ENCODE measurements at places on chromosomes 7 and 10. TPM values are rescaled to one million over a fixed set of nuclear protein-coding genes. Genes with fewer than 3 reads are reported as not detected.

- DNase-seq, result no peak
Observed at GRCh38 chr7:16202303-16202702, 219.0 kb downstream of the CRPPA start.

ABCC2 gene
- total RNA-seq, result 0.89 TPM

DNA sequence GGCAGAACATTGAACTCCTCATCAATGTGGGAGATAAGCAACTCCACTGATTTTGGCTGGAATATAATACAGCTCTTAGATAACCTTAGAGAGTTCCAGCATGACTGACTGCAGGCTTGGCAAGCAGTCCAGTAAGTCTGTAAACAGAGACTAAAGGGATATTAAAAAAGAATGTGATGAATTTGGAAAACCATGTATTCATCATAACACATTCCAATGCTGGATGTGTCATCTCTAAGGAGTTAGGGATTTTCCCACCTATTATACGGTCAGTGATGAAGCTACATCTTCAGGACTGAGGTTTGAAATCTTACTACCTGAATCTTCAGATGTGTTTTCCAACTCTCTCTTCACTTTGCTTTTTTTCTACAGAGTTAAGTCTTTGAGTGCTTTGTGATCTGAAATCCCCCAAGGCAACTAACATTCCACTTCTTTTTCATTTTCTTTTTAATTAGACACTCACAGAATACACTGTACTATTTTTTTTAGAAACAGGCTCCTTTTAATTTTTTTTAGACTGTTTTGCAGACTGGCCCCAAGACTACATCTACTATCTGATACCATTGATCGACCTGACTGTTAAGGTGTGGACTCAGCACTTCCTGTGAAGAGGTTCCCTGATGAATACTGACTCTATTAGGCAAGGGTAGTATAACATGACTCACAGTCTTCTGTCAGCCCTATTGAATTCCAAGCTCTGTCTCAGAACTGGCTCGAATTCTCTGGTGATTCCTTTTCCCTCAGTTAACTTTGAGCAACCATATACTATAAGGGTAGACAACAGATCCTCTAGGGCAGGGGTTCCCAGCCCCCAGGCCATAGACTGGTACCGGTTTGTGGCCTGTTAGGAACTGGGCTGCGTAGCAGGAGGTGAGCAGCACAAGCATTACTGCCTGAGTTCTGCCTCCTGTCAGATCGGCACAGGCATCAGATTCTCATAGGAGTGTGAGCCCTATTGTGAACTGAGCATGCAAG lies 678.2 kb downstream of the GRM8 start:
- no peak for DNase-seq

DNA sequence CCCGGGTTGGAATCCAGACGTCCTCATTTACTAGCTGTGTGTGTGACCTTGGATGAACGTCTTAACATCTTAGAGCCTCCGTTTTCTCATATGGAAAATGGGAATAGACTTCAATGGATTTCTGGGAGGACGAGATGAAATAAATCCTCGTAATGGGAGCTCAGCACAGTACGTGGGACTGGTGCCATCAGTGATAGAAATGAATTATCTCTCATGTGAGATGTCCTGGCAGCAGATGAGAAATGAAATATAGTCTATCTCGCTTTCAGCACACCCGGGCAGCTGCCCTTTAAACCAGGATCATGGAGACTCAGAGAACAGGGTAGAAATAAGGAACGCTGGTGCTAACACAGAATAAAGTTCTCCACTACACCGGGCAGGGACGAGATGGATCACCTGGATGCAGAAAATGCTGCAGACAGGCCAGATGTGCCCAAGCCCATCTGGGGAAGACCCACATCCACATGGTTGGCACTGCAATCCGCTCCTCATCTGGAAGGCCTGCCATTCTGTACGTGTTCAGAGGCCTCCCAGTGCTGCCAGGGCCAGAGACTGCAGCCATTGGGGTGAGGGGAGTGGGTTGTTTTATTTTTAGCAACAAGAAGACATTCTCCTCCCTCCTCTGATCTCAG lies 11.1 kb upstream of the EMX2 start:
- no peak for DNase-seq

AGAP6 gene
- 3.6 TPM for total RNA-seq

- DNase-seq, result no peak
Observed at GRCh38 chr7:30510124-30511075, 5.8 kb upstream of the GGCT start.

- no peak for DNase-seq
Observed at GRCh38 chr7:132065989-132066603, 509.7 kb upstream of the PODXL start.

- DNase-seq, result no peak
Observed at GRCh38 chr10:19663344-19663743, 152.9 kb upstream of the PLXDC2 start.

DNA sequence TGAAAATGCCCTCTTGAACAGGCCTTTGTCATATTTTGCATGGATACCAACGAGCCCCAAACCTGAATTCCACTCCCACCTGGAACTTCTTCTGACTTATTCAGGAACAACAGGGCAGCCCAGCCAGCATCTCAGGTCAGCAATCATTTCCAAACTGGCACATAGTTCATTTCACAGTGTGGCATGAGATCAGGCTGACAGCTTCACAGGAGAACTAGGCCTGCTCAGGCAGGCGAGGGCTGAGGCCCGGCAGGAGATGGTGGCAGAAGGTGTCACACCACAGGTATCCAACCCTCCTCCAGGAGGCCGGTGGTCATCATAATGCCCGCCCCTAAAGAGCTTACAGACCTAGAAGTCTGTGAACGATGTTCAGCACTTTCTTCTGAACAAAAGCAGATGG lies 42.5 kb downstream of the DENND11 start:
- no peak for DNase-seq

DNA sequence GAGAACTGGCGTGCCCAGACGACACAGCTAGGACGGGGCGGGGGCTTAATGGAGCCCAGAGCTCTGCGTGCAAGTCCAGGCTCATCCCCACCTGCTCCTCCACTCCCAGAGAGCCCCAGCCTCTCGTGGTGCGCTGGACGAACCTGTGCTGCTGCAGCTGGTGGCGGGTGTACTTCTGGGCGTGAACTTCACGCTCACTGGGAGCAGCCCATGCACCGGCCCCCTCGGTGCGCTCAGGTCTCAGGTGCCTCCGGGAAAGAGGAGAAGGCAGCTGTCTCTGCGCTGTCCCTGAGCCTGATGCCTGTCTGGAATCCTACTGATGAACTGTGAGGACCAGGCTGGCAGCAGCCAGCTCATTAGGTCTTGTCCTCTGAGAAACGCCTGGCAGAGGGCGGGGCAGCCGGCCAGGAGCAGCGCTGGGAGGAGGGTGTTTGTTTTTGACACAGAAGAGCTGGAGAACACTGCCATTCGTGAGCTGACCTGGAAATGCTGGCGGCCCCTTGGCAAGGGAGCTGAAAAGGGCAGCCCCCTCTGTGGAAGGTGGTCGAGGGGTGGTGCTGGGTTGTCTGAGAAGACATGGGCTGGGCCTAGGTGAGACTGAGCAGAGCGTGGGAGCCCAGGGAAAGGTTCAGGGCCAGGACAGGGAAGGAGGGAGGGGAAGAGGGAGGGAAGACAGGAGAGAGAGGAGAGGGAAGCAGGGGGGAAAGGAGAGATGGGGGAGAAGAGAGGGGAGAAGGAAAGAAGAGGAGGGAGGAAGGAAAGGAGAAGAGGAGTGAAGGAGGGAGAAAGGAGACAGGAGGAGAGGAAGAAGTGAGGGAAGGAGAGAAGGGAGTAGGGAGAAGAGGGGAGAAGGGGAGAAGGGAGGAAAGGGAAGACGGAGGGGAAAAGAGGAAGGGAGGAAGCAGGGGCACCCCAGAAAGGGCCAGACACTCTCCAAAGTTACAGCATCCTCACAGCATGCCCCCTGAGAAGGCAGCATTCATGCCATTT lies 53.5 kb upstream of the TNS3 start:
- DNase-seq, result no peak

DNA sequence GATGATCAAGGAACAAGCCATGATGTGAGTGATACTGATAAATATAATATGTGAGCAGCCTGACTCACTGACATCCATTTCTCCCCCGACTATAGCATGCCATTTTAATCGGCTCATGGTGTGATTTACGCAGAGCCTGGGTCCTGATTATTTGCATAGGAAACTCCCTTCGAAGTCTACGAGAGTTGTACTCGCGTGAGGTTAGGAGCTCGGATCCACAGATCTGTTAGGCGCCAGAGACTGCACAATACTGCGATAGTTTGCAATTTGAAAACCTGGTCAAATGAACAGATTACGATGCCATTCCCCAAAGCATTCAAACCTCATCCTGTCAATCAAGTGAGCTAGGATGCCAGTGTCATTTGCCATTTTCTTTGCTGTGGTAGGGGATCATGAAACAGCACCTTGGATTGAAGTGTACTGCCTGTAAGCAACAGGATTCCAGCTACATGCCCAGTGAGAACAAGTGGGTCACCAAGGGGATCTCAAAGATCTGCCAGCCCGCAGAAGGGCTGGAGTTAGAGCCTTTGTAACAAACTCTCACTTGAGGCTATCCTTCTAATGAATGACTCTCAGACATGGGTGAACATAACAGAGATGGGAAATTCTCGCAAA lies 158.3 kb downstream of the FRMD4A start:
- DNase-seq, result no peak

- DNase-seq, result no peak
Observed at GRCh38 chr7:4256286-4256685, 425.8 kb upstream of the FOXK1 start.

DNA sequence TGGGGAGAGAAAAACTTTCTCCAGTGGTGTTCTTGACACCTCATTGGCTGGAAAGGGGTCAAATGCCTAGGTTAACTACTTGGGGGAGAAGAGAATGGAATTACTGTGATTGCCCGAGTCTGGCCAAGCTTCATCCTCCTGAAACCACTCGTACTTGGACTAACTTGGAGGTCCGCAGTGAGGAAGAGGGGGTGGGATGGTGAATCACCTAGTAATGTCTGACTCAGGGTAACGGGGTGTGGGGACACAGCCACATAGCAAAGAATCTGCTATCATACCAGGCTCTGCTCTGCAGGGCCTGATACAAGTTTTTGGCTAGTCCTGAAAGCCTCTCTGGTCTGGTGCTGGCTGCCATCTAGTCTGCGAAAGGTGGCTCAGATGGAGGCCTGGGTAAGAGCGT lies 190.9 kb downstream of the RPS24 start:
- DNase-seq, result no peak

TRIM50 gene
- total RNA-seq, result 0.41 TPM

Measured in gastrocnemius medialis (tissue), 4 donors.